ENCODE measurements at places on chromosomes 6 and 20. TPM values are rescaled to one million over a fixed set of nuclear protein-coding genes. Genes with fewer than 3 reads are reported as not detected.
A peak's percentile ranks its signal among the peaks of the same experiment; 100 is the strongest.

MOG gene
- total RNA-seq: not detected

GMPR gene
- 62.1 TPM for total RNA-seq

LPIN3 gene
- total RNA-seq: 28.7 TPM

MAP1LC3A gene
- total RNA-seq: 79.6 TPM

ADAT2 gene
- 12.3 TPM for total RNA-seq

LRRN4 gene
- not detected for total RNA-seq

PSORS1C2 gene
- total RNA-seq: not detected

- DNase-seq: no peak
Measured at GRCh38 chr6:1325461-1326309, 13.8 kb downstream of the FOXQ1 start.

GRCh38 chr6:150967910-150968309, 102.4 kb downstream of the MTHFD1L start:
- no peak for DNase-seq

DNA sequence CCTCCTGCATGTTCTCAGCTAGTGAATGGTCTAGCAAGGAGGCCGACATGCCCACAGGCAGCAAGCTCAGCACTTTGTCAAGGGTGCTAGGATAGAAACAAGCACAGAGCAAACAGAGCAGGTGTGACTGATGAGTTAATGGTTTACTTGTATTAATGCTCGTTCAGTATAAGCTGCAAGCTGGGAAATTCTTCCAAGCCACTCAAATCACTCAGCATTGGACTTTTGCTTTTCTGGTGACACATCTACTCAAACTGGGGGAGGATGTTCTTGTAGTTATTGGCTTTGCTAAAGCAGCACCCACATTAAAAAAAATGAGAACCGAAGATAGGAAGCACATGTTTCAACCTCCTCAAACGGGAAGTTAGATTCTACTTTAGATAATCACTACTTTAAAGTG, 43.1 kb upstream of the NEDD9 start:
- DNase-seq: no peak

- no peak for DNase-seq
Measured at GRCh38 chr6:45706319-45706718, 309.3 kb downstream of the CLIC5 start.

DNA sequence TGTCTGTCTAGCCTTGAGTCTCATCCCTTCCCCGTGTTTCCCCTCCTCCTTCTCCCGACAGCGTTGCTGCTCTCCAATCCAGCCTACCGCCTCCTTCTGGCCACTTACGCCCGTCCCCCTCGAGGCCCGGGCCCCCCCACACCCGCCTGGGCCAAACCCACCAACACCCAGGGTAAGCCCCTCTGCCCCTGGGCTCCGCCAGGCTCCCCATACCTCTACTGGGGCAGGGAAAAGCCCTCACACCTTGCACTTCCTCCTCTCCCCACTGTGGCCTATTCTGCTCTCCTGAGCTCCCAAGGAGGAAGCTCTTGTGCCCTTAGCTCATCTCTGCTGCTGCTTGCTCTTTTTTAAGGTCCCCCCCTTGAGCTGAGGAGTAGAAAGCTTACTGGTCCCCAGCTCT, 11.0 kb downstream of the DDR1 start:
- DNase-seq: no peak

- no peak for DNase-seq
Measured at GRCh38 chr6:110404607-110405006, 10.8 kb downstream of the DDO start.

DNA sequence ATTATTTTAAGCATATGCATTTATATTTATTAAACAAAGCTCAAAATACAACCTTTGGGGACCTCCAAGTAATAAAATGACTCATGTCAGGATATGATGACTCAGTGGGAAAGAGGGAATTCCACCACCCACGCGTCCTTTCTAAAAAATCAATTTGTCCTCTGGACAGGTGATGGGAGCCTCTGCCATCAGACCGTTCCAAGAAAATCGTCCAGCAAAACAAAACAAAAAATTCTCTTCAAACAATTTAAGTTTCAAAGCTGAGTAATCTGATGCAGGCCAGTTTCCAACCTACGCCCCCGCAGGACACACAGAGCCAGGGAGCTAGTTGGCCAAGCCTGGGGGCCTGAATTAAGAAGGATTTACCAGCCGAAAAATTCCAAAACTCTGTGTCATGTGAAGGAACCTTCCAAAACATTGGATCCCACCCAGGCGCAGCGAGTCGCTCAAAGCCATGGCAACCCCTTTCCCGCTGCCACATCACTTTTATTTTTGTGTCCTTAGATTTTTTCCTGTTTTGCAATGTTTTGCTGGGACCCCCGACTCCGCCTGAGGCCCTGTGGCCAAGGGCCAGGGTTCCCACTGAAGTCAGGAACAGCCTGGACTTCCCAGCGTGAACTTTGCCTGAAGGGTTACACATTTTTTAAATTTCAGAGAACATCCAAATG, 95.3 kb downstream of the NFATC2 start:
- DNase-seq: peak; percentile 60

DNA sequence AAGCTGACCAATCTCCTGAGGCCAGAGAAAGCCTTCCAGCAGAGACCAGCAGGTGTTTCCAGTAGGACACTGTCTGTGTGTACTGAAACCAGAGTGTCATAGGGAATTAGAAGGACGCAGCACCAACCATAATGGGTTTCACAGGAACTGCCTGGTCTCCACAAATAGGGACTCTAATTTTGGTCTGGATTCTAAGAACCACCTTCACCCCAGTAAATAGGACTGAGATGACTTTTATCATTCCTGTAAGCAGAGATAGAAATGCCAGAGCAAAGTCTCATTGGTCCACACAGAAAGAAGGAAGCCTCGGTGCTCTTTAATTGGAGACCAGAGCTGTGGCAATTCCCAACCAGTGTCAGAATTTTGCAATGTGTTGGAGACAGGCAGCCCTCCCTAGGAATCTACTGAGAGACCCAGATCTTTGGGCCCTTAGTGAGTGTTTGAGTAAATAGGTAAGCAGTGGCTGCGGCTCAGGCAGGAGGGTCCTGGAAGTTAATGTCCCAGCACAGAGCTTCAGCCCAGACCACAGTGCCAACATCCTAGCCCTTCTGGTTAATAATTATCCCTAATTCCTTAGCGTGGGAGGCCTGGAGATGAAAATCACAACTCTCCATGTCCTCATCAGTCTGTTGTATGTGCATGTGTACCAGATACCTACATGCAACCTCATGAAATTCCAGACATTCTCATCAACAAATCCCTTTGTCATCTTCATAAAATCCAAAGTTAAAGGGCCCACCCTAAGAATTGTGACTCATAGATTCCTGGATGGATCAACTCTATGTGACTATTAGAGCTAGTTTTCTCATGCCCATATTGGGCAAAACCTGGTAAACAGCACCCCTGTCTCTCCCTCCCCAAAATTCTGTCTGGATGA, 81.2 kb downstream of the UNC5CL start:
- DNase-seq: no peak

GRCh38 chr6:39791850-39792539, at the start of gene DAAM2:
Gene DAAM2 (plus strand): TSS chr6:39792376. CDS start chr6:39856303, 63,927 bp downstream.
- DNase-seq: no peak

DNA sequence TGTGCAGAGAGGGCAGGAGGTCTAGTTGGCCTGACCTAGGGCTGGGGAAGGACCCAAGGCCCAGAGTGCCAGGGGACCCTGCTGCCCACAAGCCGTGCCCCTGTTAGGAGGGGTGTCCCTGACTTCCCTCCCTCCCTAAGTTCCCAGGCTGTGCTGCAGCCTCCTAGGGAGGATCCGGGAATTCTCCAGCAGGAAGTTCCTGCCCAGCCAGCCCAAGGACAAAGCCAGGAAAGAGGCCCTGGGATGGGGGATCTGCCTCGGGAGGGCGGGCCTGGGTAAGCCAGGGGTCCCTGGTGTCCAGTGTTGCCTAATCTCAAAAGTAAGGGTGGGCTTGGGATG, 9.3 kb upstream of the BAK1 start:
- no peak for DNase-seq

- DNase-seq: no peak
Measured at GRCh38 chr6:89987830-89988229, 93.6 kb downstream of the GJA10 start.

GRCh38 chr6:119979862-119980261, 630.3 kb upstream of the MAN1A1 start:
- no peak for DNase-seq

- no peak for DNase-seq
Measured at GRCh38 chr6:87397656-87398055, 10.1 kb upstream of the CFAP206 start.

DNA sequence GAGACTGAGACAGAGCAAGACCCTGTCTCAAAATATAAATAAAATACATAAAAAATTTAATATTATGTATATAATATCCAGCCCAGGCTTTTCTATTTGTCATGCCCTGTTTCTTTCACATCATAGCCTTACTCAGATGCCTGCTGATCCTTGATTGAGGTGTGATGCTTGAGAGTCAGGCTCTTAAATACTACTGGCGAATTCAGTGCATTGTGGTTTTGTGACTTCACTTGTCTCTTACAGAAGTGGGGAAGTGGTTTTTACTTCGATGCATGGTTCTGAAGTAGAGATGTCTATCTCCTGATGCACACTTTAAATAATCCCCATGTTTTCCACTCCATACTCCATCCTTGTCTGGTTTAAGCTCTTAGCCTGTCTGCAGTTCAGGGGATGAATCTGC, 29.1 kb downstream of the ASXL1 start:
- DNase-seq: no peak

GRCh38 chr6:53310771-53311585, 37.8 kb downstream of the ELOVL5 start:
- no peak for DNase-seq

DNA sequence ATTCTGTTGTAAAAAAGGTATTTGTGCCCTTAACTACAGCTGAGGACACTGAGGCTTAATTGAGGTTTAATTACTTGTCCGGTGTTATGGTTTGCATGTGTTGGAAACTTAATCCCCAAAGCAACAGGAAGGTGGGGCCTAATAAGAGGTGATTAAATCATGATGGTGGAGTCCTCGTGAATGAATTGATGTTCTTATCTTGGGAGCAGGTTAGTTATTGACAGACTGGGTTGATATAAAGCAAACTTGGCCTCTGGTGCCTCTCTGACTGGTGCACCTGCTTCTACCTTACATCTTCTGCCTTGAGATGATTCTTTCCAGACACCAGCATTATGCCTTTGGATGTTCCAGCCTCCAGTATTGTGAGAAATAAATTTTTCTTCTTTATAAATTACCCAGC, 306.5 kb upstream of the HS3ST5 start:
- no peak for DNase-seq

- DNase-seq: no peak
Measured at GRCh38 chr20:64258071-64258823, 2.7 kb downstream of the PCMTD2 start.

DNA sequence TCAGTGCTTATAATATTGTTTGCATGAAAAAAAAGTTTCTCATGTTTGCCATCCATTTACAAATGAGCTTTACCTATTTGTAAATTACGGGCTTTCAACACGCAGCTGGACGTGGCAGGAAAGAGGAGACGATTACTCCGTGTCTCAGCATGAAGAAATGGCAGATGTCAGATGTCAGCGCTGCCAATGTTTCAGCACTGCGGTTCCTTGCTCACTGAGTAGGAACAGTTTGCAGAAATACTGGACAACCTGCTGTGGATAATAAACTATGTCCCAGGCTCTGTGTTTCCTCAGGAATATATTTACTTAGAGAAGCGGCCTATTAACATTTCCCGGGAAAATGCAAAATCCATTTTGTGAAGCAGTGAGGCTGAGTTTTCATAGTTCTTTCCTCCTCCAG, 22.7 kb downstream of the RAMACL start:
- no peak for DNase-seq

DNA sequence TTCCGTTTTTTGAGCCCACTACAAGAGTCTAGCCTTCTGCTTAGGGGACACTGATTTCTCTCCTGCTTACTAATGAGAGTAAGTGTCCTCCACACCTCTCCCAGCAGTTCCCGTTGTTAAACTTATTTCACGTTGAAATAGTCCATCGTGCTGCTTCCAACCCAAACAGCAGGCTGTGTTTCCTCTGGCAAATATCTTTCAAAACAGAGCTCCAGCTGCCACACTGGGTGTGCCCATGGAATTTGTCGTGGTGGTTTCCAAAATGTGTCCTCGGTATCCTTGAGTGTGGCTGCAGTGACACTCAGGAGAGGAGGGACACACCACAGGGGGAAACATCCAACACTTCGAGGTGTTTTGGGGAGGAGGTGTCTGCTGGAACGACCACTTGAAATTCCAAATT, 176.5 kb upstream of the RALGAPA2 start:
- no peak for DNase-seq

DNA sequence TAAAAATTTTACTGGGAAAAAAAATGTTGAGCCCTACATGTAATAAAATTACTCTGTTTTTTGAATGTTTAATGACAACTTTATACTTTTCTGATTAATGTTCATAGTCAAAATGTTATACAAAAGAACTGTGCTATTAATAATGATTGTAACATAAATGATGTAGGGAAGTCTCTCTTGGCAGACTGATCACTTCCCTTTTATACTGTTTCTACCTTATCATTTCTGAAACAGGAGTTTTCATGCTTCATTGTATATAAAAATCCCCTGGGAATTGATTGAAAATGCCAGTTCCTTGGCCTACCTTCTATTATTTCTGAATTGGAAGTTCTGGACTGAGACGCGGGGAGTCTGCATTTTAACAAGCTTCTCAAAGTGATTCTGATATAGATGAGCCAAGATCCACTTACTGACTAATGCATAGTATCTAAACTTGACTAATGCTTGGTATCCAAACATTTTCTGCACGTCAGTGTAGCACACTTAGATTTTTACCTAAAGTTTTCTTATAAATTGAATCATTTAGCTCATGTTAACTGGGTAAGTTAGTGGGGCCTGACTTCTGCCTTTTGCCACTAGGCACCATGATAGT, 7.2 kb upstream of the HDAC2 start:
- no peak for DNase-seq

Data from thoracic aorta (tissue), 2 donors.